Suprapubic skin (tissue), 4 donors: ENCODE measurements at places on chromosomes 12 and 14. TPM values are rescaled to one million over a fixed set of nuclear protein-coding genes. Genes with fewer than 3 reads are reported as not detected.

Gene CYP46A1
- total RNA-seq = 0.47 TPM

Gene ZNF84
- total RNA-seq = 8.0 TPM

Gene CMA1
- total RNA-seq = not detected

Gene PCNX4
- 29.6 TPM for total RNA-seq

Gene SMIM41
- total RNA-seq = not detected

Gene GDF3
- total RNA-seq = not detected

GRCh38 chr12:129351481-129351880 lies 498.2 kb downstream of the GLT1D1 start:
- DNase-seq = no peak

GRCh38 chr12:69163681-69164362 lies 75.5 kb upstream of the CPSF6 start:
- DNase-seq = no peak

- peak; percentile 38 for DNase-seq
Measured at GRCh38 chr12:82473111-82473754, 114.9 kb downstream of the METTL25 start.

DNA sequence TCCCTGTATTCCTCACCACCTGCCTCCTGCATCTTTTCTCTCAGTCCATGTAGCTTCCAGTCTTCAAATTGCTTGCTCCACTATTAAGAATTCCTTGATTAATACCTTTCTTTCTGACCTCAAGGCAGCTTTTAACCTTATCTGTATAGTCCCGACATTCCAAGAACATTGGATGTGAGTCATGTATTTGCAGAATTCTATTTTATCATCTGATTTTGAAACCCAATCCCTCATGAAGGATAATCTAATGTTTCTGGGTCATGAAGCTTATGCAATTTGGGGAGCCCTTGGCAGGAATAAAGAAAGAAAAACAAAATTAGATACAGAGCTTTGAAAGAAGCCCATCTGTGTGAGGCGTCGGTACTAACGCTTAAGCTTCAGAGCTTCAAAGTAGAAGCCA lies 63.4 kb upstream of the CCND2 start:
- DNase-seq = no peak

DNA sequence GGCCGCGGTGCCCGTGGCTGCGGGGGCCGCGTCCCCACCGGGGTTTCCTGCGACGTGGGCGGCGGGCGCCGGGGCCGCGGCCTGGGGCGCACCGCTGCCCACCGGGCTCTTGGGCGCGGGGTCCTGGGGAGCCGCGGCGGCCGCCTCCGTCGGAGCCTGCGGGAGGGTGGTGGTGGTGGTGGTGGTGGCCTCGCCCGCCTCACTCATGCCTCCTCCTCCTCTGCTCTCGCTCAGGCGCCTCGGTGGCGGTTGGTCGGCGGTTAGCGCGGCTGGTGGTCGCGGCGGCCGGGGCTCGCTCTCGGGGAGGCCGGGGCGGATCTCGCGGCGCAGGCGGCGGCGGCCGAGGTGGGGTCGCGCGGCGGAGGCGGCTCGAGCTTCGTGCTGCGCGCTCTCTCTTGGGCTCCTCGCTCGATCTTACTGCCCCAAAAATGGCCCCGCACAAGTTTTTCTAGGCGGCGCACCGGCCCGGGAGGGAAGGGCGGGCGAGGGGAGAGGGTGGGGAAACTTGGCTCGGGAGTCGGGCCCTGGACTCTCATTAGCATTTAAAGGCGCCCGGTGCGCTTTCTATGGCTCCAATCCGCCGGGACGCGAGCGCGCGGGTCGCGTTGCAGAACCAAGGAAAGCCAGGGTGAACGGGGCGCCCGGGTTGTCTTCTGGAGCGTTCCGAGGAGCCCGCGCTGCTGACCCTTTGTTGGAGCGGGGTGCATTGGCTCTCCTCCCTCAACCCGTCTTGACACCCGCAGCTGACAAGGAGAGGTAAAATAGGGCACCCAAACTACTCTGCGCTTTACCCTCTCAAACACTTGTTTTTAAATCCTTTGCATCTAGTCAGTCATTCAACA lies at the start of gene YBX3:
YBX3 (minus strand) TSS at position 419 of the 842 bp plus-strand sequence; CDS start at position 207, 212 bp downstream.
- DNase-seq = peak; percentile 95

GRCh38 chr12:51721282-51721940 lies 127.1 kb downstream of the FIGNL2 start:
- no peak for DNase-seq

- DNase-seq = no peak
Measured at GRCh38 chr12:109563291-109564284, 9.7 kb downstream of the MMAB start.

- no peak for DNase-seq
Measured at GRCh38 chr12:94287245-94287628, 138.9 kb downstream of the PLXNC1 start.

DNA sequence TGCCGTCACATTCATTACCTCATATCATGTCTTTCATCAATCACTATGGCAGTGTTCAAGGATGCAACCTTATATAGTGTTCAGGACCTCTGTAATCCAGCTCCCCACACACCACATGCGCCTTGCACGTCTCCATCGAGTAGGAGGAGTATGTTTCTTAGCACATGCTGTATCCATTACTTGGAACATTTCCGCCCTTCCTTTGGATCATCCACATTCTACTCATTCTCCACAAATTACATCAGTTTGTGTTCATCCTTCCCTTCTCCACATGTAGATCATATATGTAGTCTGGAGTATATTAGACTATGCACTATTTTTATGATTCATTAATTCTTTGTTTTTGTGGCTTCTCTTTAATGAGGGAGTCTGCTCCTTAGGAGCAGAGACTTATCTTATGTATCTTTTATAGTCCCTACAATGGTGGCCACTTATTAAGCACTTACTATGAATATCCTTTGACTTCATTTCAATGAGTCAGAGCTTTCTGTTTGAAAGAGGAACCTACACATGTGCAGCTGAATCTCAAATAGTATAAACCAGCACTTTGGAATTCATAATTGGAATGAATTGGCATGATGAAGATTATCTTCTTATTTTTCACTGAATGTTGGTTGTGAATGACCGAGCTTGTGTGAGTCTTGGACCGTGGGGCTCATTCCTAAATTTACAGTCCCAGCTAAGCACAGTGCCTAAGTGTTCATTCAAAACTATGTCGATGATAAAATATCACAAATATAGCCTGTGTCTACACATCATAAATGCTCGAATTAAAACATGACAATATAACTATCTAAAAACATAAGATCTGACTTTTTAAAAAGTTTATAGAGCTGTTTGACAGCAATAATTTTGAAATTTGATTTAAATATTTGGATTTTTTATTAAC lies 30.2 kb upstream of the NPAS3 start:
- DNase-seq = no peak

GRCh38 chr14:22908601-22909000 lies 10.3 kb downstream of the RBM23 start:
- DNase-seq = no peak

GRCh38 chr14:104108570-104109541 lies 23.4 kb downstream of the ASPG start:
- peak; percentile 78 for DNase-seq

DNA sequence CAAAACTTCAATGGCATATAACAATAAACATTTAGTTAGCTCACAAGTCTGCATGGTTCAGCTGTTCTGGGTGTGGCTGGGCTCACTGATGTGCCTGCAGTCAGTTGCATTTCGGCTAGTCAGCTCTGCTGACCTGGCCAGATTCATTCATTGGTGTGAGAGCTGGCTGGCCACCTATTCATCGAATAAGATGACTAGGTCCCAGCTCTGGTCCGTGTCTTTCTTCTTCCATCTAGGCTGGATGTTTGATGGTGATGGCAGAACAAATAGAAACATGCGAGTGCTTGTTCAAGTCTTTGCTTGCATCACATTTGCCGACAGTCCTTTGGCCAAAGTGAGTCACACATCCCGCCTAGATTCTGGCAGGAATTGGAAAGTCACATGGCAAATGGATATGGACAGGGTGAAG lies 203.3 kb upstream of the CRY1 start:
- no peak for DNase-seq

- DNase-seq = no peak
Measured at GRCh38 chr12:133165776-133166175, 15.5 kb upstream of the ZNF268 start.

DNA sequence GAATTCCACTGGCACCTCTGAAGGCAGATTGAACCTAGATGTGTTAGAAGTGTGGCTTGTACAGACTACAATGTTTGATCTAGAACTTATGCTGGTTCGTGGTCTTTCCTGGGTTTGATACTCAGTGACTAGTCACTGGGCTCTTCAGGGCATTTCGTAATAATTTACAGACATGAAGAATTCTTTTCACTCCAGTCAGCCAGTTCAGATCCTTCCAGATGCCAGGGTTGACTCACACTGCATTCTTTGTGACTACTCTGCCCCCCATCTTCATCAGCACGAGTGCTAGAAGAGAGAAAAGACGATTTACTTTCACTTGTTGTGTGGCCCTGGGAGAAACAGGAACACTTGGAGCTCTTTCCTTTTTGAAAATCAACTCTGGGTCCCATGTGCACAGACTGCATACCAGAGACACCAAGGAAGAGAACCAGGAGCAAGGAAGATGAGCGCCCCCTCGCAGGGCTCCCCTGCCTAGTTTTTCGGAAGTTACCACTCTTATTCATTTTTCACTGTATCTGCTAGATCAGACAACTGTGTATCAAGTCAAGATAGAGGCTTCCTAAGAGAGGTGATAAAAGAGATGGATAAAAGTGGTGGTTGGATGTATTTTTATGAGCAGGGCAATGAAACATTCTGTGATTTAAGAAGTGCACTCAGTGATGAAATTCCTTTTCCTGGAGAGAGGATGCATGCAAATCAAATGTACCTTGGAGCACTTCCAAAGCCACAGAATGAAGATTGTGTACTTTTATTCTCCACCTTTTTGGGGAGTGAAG lies 33.5 kb upstream of the EVL start:
- no peak for DNase-seq

- peak; percentile 54 for DNase-seq
Measured at GRCh38 chr12:91215940-91216454, 33.4 kb upstream of the DCN start.
